ENCODE measurements at places on chromosomes 6 and 20. TPM values are rescaled to one million over a fixed set of nuclear protein-coding genes. Genes with fewer than 3 reads are reported as not detected.
A peak's percentile ranks its signal among the peaks of the same experiment; 100 is the strongest.

HMGCLL1 gene
- not detected for total RNA-seq

ADGRG6 gene
- 2.4 TPM for total RNA-seq

CCDC170 gene
- not detected for total RNA-seq

CLPSL2 gene
- total RNA-seq: not detected

ZSCAN9 gene
- total RNA-seq: 3.4 TPM

TMEM244 gene
- total RNA-seq: not detected

TUBB1 gene
- not detected for total RNA-seq

RFX6 gene
- not detected for total RNA-seq

- no peak for DNase-seq
- H3K4me3 ChIP-seq: no peak overlapping the region
- H3K27ac ChIP-seq: no peak overlapping the region
- no peaks in the 10 kb centered on the region for H3K36me3 ChIP-seq
- H3K27me3 ChIP-seq: peaks cover 7% of the 10 kb centered on the region
These were observed 86.0 kb upstream of the BHLHE23 start for GRCh38 chr20:63092660-63093215.

GRCh38 chr6:35220711-35221110, 7.0 kb downstream of the SCUBE3 start:
- no peak overlapping the region for H3K4me3 ChIP-seq
- H3K27ac ChIP-seq: no peak overlapping the region
- H3K4me1 ChIP-seq: peaks cover 3% of the 10 kb centered on the region
- H3K36me3 ChIP-seq: no peaks in the 10 kb centered on the region

GRCh38 chr6:79969784-79970183, 22.4 kb upstream of the ELOVL4 start:
- no peaks in the 10 kb centered on the region for H3K27me3 ChIP-seq
- no peak overlapping the region for H3K4me3 ChIP-seq
- H3K36me3 ChIP-seq: peaks cover 20% of the 10 kb centered on the region
- DNase-seq: no peak

DNA sequence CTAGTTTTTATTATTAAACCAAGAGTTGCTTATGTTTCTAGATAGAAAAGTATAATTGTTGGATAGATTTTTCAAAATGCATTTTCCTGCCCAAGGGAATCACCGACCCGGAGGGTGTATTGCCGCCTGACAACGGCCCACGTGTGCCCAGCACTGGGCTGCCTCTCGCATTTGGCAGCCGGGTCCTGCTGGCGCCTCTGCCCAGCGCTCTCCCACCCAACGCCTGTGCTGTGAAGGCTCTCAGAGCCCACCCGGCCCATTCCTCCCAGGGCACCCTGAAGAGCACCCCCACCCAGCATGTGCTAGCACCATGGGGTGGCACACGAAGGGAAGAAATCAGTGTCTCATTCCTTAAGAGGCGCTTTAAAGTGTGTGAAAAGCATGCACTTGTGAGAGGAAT, 88.3 kb upstream of the AFDN start:
- no peak overlapping the region for H3K4me3 ChIP-seq
- peaks cover 7% of the 10 kb centered on the region for H3K27me3 ChIP-seq
- DNase-seq: no peak
- H3K4me1 ChIP-seq: no peaks in the 10 kb centered on the region
- no peak overlapping the region for H3K27ac ChIP-seq

DNA sequence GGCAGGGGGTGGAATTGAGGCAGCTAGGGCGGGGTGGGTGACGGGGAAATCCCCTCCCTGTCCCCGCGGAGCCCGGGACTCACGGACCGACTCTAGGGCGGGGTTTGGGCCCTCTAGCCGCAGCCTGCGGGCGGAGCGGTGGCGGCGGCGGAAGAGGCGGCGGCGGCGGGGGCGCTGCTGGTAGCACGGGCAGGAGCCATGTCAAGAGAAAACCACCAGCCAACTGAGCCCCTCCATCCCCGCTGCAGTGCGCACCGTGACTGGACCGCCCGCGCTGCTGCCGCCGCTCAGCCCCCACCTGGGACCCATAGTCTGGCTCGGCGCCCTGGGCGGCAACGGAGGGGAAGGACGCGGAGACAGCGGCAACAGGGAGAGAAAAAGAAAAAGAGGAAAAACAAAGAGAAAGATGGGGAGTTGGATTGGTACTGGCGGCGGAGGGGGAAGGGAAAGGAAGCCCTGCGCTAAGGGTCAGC, 1.2 kb upstream of the C6orf62 start:
- peak overlapping the region; percentile 95 for H3K4me3 ChIP-seq
- H3K27ac ChIP-seq: peak overlapping the region; percentile 99
- H3K36me3 ChIP-seq: peaks cover 8% of the 10 kb centered on the region
- peak; percentile 72 for DNase-seq

DNA sequence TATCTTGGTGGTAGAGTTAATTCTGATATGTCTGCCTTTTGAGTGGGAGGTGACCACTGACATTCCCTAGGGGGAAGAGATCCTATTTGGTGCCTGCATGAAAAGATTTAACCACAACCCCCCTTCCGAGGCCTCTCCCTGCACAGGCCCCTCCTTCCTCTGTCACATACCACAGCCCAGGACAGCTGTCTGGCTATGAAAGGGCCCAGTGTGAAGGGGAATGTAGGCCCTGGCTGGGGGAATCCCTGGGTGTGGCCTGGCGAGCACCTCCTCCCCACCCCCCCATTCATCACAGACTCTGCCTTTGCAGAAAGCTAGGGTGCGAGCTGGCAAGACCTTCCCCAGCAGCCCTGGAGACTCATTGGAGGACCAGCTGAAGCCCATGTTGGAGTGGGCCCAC, 27.4 kb upstream of the MAPRE1 start:
- peaks cover 60% of the 10 kb centered on the region for H3K4me1 ChIP-seq
- H3K36me3 ChIP-seq: no peaks in the 10 kb centered on the region
- H3K27me3 ChIP-seq: no peaks in the 10 kb centered on the region

- peak overlapping the region; percentile 76 for H3K4me3 ChIP-seq
- peaks cover 60% of the 10 kb centered on the region for H3K4me1 ChIP-seq
- H3K27ac ChIP-seq: peak overlapping the region; percentile 89
- no peaks in the 10 kb centered on the region for H3K36me3 ChIP-seq
These were observed 1.8 kb downstream of the OSBPL2 start for GRCh38 chr20:62240020-62240685.

DNA sequence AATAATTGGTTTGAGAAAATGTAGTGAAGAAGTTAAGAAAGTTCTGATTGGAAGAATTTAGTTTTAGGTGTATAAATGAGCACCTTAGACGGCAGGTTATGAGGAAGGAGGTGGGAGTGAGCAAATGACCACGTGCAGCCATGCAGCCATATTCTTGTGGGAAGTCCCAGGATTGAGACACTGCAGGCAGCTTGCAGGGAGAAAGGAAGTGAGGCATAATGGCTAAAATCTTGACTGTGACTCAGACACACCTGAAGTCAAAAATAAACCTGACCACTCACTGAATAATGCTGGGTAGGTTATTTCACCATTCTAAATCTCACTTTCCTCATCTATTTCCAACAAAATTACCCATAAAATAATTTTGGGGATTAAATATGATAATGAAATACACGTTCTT, 16.6 kb downstream of the DSE start:
- H3K4me1 ChIP-seq: peaks cover 4% of the 10 kb centered on the region
- peaks cover 1% of the 10 kb centered on the region for H3K27me3 ChIP-seq
- no peak overlapping the region for H3K27ac ChIP-seq
- no peaks in the 10 kb centered on the region for H3K36me3 ChIP-seq
- no peak overlapping the region for H3K4me3 ChIP-seq
- no peak for DNase-seq

DNA sequence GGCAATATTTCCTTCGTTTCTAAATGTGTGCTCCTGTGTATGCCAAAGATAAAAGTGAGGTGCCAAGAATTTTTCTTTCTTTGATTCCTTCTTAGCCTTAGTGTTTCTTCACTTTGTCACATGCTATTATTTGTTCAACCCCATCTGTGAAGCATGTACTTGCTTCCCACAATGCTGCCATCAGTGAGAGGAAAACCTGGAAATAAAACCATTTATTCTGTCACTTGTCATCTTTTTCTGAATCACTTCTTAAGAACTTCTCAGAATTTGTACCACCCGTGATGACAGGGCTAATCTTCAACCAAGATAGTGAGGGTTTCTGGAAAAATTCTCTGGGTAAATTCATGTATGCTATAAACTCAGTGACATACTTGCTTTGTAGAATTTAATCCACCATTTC, 450.1 kb downstream of the COL12A1 start:
- H3K27ac ChIP-seq: no peak overlapping the region
- H3K4me1 ChIP-seq: no peaks in the 10 kb centered on the region
- no peak for DNase-seq

- no peak overlapping the region for H3K27ac ChIP-seq
- no peaks in the 10 kb centered on the region for H3K36me3 ChIP-seq
- H3K27me3 ChIP-seq: no peaks in the 10 kb centered on the region
- H3K4me1 ChIP-seq: no peaks in the 10 kb centered on the region
These were observed 1073.0 kb upstream of the MAP3K7 start for GRCh38 chr6:91659891-91660290.

GRCh38 chr6:39389484-39389767, 66.9 kb upstream of the KCNK16 start:
- DNase-seq: no peak
- H3K4me3 ChIP-seq: no peak overlapping the region
- no peaks in the 10 kb centered on the region for H3K36me3 ChIP-seq
- H3K4me1 ChIP-seq: no peaks in the 10 kb centered on the region
- H3K27me3 ChIP-seq: peaks cover 10% of the 10 kb centered on the region

DNA sequence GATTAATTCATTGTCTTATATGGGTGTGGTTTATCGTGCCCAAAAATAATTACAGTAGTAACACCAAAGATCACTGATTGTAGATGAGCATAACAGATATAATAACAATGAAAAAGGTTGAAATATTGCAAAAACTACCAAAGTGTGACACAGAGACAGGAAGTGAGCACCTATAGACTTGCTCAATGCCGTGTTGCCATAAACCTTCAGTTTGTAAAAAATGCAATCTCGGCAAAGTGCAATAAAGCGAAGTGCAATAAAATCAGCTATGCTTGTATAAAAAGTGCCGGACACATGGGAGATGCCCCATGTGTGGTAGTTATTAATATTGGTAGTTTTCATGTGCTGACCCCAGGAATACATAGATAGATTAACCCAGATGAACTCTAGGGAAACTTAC, 192.6 kb downstream of the NRN1 start:
- H3K27me3 ChIP-seq: no peaks in the 10 kb centered on the region
- H3K36me3 ChIP-seq: no peaks in the 10 kb centered on the region
- peaks cover 41% of the 10 kb centered on the region for H3K4me1 ChIP-seq
- no peak for DNase-seq

DNA sequence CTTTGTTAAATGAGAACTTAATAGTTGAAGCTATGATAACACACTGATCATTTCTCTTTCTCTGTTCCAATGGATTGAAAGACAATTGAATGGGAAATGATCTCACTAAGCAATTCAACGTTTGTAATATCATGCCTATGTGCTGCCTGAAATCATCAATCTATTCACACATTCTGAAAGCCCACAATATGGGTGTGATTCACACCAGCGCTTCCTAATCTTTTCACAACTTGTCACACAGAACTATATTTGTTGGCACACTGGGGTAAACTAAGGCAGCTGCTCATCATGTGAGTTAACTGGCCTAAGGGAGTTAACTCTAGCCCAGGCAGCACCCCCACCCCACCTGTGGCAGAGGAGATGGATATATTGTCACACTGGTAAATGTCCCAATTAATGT, 37.1 kb upstream of the UTRN start:
- peaks cover 22% of the 10 kb centered on the region for H3K27me3 ChIP-seq
- H3K36me3 ChIP-seq: no peaks in the 10 kb centered on the region
- H3K4me3 ChIP-seq: no peak overlapping the region
- no peaks in the 10 kb centered on the region for H3K4me1 ChIP-seq

DNA sequence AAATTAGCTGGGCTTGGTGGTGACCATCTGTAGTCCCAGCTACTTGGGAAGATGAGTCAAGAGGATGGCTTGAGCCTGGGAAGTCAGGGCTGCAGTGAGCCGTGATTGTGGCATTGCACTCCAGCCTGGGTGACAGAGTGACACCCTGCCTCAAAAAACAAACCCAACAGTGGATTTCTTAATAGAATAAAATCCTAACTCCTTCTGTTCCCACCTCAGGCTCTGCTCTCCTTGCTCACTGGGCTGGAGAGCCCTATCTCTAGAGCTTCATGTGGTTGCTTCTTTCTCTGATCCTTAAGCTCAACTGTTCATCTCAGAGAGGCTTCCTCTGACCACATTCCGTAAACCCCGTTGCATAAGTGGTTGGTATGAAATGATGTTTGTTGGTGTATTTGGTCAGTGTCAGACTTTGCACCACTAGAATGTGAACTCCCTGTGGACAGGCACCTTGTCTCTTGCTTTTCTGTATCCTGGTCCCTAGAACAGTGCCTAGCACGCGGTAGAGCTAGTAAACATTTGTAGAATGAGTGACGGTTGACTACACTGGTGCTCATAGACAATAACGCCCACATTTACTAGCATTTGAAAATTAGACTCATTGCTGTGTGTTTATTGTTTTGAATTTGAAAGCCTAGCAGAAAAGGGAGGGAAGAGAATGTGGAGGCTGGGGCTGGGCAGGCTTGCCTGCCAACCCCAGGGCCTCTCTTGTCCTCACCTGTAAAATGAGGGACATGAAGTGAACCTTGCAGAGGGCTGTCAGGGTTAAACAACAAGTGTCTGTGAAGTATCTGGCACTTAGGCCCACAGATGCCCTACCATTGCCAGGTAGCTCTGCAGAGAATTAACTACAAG, 4.2 kb downstream of the MAPRE1 start:
- peak overlapping the region; percentile 91 for H3K4me3 ChIP-seq
- peaks cover 71% of the 10 kb centered on the region for H3K4me1 ChIP-seq
- no peaks in the 10 kb centered on the region for H3K27me3 ChIP-seq
- no peak for DNase-seq
- peak overlapping the region; percentile 87 for H3K27ac ChIP-seq

Data from naive thymus-derived CD8-positive, alpha-beta T cell (primary cell).